ENCODE measurements at places on chromosomes 1 and 21.

- DNase-seq, result no peak
Observed at GRCh38 chr1:27885621-27886352, 13.4 kb downstream of the THEMIS2 start.

GRCh38 chr1:32919811-32920733, 18.9 kb upstream of the TMEM54 start:
- no peak for DNase-seq

- no peak for DNase-seq
Observed at GRCh38 chr1:220374449-220374848, 102.2 kb upstream of the RAB3GAP2 start.

GRCh38 chr1:160761046-160761445, 22.0 kb downstream of the SLAMF7 start:
- DNase-seq, result no peak

DNA sequence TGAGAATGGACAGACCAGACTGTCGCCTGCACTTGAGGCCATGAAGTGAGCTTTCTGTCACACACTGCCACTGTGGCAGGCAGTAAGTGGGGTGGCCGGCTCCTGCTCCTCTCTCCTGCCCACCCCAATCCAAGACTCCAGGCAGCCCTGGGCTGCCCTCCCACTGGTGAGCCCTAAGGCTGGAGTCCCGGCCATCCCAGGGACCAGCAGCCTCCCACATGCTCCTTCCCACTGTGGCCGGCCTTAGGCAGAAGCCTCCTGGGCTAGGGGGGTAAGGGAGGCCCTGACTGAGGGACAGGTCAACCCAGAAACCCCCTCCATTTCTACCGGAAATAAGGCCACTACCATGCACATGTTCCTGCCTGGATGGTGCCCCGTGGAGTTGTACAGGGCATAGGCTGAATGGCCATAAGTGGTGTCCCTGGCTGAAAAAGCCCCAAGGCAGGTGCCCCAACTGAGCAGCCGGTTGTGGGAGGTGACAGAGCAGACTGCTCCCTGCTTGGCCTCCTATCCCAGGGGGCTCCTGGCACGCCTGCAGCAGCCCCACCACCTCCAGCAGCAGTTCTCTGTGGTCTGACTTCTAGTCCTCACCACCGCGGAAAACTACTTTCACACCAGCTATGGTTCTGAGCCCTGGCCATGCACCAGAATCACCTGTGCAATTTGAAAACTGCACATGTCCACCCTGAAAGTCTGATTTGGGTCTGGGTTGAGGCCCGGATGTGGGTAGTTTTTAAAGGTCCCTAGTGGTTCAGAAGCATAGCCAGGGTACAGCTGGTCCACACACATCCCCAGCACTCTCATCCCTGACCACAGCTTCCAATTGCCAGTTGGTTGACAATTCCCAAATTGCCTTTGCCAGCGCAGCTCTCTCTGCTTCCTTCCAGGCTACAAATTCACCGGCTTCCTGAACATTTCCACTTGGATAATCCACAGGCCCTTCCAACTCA, 1.6 kb upstream of the ARTN start:
- DNase-seq, result no peak

- no peak for DNase-seq
Observed at GRCh38 chr1:24969596-24970398, 39.7 kb upstream of the RUNX3 start.

DNA sequence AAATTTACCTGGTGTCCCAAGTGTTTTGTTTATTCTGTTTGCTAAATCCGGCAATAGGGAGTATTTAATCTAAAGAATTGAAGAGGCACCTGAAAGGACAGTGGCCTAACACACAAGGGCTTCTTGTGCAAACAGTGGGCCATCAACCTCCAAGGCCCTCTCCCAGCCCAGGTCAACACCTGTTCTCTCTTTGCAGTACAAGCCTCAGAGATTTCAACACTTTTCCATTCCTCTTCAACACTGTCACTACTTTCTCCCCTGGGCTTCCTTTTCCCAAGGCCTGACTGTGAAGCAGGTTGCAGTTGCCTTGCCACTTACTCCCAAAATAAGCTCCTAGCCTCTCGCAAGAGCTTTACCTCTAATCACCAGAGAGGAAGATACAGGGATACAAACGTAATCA, 3.2 kb upstream of the SNAPIN start:
- DNase-seq, result no peak
